ENCODE measurements at places on chromosomes 12 and 14.

- no peak for DNase-seq
Measured at GRCh38 chr12:95673576-95673975, 117.0 kb downstream of the NTN4 start.

DNA sequence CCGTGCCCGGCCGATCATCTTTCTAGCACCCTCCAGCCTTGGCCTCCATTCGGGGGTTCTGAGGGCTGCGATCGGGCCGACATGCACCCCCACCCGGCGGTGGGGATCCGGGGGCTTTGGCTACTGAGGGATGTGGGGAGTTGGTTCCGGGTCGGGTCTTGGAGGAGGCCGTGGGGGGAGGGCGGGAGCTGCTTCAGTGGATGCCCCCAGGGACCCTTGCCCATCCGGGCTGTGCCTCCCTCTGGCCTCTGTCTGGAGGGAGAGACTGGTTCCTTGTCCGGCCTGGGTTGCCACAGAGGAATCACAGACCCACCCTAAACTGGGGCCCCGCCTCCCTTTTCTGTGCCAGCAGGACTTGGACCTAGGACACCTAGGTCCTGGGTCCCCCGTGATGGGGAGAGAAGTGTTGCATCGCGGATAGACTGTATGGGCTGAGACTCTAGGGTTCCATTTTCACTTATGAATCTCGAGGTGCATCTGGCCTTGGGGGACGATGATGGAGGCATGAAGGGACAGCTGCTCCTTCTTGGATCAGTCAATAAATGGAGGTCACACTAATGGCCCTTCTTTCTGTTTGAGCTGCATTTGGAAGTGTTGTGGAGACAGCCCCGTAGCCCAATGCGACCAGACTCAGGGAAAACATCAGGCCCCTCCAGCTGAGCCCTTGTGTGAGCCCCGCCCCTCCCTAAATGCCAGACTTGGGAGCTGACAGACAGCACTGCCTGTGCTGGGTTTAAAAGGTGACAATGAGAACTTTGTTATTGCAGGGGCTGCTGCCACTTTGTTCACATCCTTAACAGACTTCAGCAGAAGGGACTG, 577 bp downstream of the DTX3 start:
- no peak for DNase-seq

DNA sequence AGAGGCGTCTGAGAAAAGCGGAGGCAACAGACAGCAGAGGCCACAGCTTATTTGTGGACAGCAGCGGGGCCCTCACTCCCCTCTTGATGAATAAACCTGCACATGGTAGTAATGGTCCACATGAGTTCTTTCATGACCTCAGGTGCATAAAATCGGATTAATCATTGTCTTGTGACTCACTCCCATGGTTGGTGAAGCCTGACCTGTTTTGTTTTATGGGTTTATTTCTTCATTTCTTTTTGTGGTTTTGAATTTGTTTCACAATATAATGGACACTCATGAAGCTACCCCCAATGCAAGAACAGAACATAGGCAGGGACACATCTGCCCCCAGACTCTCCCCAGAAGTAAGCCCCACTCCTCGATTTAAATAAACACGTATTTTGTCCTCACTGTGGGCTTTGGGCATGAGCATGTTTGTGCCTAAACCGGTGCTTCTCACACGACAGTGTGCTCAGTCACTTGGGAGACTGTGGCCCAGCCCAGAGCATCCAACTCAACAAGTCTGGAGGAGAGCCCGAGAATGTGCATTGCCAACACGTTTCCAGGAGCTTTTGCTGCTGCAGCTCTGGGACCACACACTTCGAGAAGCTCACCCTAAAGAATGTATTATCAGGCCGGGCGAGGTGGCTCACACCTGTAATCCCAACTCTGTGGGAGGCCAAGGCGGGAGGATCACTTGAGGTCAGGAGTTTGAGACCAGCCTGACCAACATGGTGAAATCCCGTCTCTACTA, 116.1 kb downstream of the SCARB1 start:
- DNase-seq, result peak; percentile 87

DNA sequence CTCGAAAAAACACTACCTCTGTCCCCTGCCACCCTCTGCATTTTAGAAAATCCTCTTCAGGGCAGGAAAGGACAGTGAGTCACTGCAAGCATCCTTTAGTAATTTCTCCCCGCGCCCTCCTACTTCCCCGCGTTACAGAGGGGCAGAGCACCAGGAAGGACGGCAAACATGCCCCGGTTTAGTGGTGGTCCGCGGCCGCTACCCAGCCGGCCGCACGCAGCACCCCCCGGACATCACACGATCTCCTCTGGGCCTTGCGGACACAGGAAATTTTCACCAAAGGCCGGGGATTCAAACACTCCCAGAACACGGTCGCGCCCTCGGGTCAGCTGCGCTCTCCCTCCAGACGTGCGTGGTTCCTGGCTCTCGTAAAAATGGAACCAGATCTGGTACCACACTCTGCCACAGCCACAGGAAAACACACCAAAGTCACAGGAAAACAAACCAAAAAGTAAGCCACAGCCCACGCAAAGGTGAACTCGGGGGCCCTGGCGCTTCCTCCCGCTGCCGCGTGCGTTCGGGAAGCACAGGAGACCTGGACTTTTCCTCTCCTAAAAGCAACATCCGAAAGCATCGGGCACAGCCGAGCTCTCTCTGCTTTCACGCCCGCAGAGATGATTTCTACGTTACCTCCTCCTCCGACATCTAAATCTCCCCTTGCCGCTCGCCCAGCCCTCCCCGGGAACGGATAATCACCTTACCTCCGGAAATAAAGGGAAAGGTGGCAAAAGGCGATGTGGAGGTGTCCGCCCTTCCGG, 839 bp downstream of the SLC38A1 start:
- no peak for DNase-seq

DNA sequence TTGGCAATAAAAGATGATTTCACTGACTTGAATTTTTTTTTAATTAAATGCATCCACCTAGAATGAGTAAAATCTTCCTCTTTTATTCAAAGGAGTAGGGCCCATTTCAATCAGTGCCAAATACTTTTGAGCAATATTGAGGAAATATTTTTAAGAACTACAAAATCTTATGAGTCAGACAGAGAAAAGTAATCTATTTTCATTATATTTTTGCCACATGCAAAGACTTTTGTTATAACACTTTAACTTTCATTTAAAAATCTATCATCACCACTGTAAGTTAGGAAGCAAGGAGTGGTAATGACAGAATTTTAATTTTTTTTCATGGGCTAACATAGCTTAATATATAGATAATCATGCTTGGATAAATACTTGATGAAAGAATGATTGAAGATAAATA, 345.2 kb upstream of the KITLG start:
- no peak for DNase-seq

- peak; percentile 42 for DNase-seq
Measured at GRCh38 chr14:105069871-105070759, 4.9 kb upstream of the GPR132 start.

DNA sequence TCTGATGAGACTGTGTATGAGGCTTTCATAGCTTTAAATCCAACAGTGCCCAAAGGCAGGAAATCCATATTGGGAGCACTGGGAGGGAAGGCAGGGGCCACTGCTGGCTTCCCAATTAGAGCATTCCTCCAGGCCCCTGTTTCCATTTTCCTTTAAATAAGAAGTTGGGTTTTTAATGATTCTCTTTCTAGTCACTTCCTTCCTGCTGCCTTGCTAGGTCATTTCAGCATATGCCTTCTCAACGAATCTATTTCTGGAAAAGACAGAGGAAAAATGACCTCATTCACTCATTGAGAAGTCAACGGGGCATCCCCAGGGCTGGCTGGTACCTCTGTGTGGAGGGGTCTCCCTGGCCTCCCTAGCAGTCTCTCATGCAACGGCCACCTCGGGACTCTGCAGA, 43.5 kb downstream of the IGF1 start:
- no peak for DNase-seq

GRCh38 chr12:54191550-54192022, 2.8 kb upstream of the SMUG1 start:
- peak; percentile 66 for DNase-seq

GRCh38 chr12:116695464-116695725, 42.5 kb downstream of the SPRING1 start:
- DNase-seq, result no peak

DNA sequence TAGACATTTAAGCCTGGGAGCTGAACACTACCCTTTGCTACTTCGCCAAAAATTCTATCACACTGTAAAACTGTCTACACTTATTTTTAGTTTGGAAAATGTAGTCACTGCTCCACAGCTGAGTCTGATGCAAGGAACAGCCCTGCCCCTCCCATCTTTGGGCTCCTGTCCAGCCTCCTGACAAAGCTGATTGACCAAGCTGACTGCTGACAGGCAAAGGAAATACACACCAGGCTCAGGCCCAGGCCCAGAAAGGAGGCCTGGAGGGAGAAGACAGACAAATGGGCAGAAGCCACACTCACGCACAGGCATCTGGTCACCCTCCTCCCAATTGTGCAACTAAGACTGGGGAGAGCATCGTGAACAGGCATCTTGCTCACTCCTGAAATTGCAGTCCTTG, 55.3 kb downstream of the ISCA2 start:
- no peak for DNase-seq

- DNase-seq, result no peak
Measured at GRCh38 chr12:68759852-68760251, 13.9 kb downstream of the SLC35E3 start.

DNA sequence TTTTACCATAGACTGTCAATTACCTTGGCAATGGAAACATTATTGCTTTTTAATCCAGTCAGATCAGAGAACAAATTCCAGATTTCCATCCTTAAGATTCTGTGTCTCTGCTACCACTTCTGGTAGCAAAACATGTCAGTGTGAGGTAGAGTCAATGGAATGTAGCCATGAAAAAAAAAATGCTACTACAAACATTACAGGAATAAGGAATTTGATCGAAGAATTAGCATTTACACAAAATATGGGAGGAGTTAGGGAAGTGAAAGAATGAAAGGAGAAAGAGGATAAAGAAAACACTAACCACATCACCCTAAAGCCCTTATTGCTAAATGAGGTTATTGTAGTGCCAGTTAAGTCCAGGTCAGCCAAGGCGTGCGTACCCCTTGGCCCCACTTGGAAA, 9.2 kb downstream of the MED21 start:
- DNase-seq, result no peak

- DNase-seq, result no peak
Measured at GRCh38 chr12:5916785-5917290, 28.2 kb downstream of the ANO2 start.

DNA sequence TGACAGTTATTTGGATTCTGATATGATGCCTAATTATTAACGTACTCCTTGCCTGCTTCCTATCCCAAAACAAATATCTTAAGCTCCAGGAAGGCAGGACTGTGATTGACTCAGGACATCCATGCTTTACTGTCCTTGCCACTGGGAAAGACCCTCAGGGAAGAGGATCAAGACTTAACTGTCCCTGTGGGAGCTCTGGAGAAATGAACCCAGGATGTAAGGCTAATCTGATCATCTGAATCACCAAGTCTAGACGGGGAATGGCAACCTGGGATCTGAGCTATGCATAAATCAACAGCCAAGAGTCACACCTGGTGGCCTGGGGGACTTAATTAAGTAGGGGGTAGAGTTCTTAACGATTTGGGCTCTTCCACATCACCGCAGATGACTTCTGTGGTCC, 153.2 kb upstream of the BCL2L14 start:
- no peak for DNase-seq

- no peak for DNase-seq
Measured at GRCh38 chr12:26239122-26239851, 43.9 kb downstream of the SSPN start.

DNA sequence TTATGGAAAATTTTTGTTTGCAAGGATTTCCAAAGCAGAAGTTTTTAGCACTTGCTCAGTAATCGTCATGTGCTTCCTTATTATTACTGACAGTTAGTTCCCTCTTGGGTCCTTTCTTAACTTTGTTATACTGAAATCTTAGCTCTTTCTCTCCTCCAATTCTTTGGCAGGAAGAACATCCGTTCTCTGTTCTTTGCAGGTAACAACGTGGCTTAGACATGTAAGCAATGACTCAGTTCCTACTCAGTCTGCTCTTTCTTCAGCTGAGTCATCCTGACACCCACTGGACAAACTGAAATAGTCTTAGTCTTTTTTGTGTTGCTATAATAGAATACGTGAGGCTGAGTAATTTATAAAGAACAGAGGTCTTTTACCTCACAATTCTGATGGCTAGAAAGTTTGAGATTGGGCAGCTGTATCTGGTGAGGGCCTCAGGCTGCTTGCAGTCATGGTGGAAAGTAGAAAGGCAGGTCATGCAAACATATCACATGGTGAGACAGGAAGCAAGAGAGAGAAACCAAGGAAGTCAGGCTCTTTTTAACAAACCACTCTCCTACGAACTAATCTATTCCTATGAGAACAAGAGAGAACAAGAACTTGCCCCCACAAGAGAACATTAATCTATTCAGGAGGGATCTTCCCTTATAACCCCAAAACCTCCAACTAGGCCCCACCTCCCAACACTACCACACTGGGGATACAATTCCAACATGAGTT, 49.2 kb downstream of the TESPA1 start:
- peak; percentile 67 for DNase-seq

GRCh38 chr14:27862684-27863083, 903.9 kb upstream of the FOXG1 start:
- no peak for DNase-seq

DNA sequence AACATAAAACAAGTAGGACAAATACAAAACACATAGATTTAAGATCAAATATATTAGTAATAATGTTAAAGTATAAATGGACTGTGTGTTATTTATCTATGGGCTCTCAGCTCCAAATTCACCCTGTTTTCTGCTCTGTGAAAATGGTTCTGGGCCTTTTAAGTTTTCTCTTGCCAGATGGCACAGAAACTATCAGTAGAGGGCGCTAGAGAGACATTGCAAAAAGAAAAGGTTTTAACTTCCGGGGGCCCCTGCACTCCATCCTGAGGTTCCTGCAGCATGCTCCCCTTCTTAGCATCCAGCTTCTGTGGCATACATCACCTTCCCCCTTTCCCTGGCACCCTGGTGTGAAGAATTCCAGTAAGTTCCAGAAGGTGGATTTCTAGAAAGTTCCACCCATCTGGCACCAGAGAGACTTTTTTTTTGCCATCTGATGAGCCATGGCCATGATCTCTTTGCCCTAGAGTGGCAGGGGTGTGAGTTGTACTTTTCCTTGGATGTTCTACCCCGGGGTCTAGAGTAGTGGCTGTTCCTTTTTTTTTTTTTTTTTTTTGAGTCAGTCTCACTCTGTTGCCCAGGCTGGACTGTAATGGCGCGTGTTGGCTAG, 29.3 kb downstream of the ZCRB1 start:
- DNase-seq, result no peak

- DNase-seq, result no peak
Measured at GRCh38 chr14:67365476-67365875, 5.3 kb downstream of the EIF2S1 start.

DNA sequence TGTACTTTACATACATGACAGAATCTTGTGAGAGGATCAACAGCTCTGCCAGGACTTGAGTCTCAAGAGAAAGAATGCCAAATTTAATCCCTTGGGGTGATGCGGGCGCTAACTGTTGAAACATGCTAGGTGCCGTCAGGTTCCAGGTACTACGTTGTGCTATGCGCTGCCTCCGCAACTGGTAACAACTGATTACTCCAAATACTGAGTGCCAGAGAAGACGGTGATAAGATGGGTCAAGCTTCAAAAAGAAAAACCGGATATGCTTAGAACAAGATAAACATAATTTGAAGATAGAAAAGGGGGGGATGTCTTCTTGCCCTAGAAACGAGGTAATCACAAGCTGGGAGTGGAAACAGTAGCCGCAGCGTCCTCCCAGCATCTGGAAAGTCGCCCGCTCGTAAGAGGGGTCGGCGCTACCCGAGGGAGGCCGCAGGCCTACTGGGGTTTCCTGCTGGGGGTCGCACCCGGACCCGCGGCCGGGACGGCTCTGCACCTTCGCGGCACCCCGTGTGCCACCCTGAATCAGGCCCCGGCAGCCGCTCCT, 678 bp downstream of the ZBTB25 start:
- DNase-seq, result no peak
